ENCODE measurements at places on chromosomes 16 and 17.

- no peak for DNase-seq
Observed at GRCh38 chr17:76063875-76064546, 8.3 kb downstream of the SRP68 start.

- no peak for DNase-seq
Observed at GRCh38 chr16:87836844-87837581, 32.3 kb downstream of the SLC7A5 start.

GRCh38 chr16:55503726-55504550 is 4.9 kb upstream of the LPCAT2 start:
- DNase-seq = no peak

GRCh38 chr17:64091116-64091515 is 38.8 kb downstream of the ERN1 start:
- DNase-seq = no peak

GRCh38 chr16:5428932-5429331 is 331.3 kb upstream of the EEF2KMT start:
- no peak for DNase-seq

All from NCI-H524 treated with DMSO at 0.1 percent for 48 hours (cell line).